Activated CD8-positive, alpha-beta memory T cell treated with anti-CD3 and anti-CD28 coated beads, Interleukin-2, amount 50 U/mL, for 4 hours (primary cell): ENCODE measurements at places on chromosomes 3 and 15.

- no peak for DNase-seq
These were observed 154.3 kb downstream of the NR2F2 start for GRCh38 chr15:96484830-96485229.

DNA sequence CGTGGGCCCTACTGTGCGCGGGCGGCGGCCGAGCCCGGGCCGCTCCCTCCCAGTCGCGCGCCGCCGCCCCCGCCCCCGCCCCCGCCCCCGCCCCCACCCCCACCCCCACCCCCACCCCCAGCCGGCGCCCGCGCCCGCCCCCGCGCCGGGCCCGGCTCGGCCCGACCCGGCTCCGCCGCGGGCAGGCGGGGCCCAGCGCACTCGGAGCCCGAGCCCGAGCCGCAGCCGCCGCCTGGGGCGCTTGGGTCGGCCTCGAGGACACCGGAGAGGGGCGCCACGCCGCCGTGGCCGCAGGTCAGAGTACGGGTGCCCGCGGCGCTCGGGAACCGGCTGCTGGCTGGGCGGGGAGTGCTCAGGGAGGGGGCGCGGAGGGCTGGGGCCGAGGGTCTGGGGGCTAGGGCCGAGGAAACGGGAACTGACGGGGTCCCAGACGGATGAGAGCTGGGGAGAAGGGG is 1.1 kb upstream of the PPARG start:
- no peak for DNase-seq

GRCh38 chr15:25770031-25770430 is 93.1 kb downstream of the ATP10A start:
- DNase-seq = no peak

- DNase-seq = no peak
These were observed 206.5 kb upstream of the CDIN1 start for GRCh38 chr15:36372968-36373367.

DNA sequence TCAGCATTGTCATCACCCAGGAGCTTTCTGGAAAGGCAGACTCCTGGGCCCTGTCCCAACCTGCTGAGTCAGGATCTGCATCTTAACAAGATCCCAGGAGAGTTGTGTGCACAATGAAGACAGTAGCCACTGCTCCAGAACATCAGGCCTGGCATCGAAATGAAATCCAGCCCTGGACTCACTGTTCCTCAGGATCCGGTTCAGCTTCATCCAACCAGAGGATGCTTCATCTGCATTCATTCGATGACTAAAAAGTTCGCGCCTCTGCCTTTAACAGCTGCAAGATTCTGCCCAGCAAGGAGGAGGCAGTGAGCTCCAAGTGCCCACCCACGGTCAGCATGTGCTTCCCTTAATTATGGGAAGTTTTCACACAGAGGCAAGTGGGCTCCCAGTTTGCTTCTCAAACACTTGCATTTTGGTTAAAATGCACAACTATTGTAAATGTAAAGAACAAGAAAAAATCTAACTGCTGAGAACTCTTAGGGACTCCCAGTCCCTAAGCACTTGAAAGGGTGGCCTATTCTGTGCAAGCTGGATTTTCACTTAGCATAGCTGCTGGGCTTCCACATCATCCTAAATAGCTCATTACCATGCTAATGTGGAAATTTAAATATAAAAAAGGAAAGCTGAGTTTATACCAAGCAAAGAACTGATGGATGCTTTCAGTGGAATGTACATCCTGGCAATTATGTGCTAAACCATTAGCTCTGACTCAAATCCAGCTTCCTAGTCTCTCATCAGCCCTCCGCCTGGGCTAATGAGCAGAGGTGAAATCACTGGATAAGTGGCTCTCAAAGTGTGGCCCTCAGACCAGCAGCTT is 25.5 kb upstream of the ESYT3 start:
- no peak for DNase-seq

- DNase-seq = no peak
These were observed 56.9 kb downstream of the CTDSPL start for GRCh38 chr3:37918627-37919026.

GRCh38 chr3:195080571-195081151 is 190.3 kb downstream of the XXYLT1 start:
- no peak for DNase-seq

- DNase-seq = no peak
These were observed 25.0 kb downstream of the PLCL2 start for GRCh38 chr3:16909802-16910201.

GRCh38 chr3:169240786-169241486 is 422.6 kb downstream of the MECOM start:
- DNase-seq = no peak

DNA sequence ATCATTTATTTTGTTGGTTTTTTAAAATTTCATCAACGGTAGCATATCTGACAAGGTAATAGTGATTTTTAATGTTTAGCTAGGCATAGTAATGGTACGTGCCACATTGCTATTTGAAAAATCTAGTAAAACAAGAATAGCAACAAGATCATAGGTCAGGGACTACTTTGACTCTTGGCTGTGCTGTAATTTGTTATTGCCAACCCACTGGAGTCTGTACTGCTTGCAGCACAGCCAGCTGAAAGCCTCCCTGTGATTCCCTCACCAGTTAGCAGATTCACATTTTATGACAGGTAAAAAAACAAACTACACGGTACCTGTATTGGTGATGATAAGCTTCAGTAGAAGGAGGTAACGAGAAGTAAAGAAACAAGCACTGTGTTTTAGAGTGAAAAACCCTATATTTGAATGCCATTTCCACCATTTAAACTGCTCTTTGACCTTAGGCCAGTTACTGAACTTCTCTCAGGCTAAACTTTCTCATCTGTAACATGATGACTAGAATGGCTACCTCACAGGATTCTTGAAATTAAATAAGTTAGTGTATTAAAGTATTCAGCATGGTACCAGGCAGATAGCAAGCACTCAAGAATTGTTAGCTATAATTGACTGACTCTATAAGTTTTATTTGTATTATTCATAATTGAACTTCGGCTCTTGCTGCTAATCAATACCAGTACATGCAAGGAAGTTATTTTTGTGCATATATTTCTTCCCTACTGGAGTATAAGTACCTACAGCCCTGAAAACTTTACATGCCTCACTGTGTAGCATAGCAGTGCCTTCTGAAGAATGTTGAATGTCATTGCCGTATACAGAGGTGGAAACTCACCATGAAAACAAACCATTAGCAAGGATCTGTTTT is 16.1 kb downstream of the FILIP1L start:
- no peak for DNase-seq
